ENCODE measurements at places on chromosomes 3 and 15.
A peak's percentile ranks its signal among the peaks of the same experiment; 100 is the strongest.

- no peaks in the 10 kb centered on the region for H3K27me3 ChIP-seq
- H3K4me3 ChIP-seq, result no peak overlapping the region
- no peaks in the 10 kb centered on the region for H3K36me3 ChIP-seq
- no peak for DNase-seq
Observed at GRCh38 chr3:170076715-170077238, 39.0 kb downstream of the GPR160 start.

DNA sequence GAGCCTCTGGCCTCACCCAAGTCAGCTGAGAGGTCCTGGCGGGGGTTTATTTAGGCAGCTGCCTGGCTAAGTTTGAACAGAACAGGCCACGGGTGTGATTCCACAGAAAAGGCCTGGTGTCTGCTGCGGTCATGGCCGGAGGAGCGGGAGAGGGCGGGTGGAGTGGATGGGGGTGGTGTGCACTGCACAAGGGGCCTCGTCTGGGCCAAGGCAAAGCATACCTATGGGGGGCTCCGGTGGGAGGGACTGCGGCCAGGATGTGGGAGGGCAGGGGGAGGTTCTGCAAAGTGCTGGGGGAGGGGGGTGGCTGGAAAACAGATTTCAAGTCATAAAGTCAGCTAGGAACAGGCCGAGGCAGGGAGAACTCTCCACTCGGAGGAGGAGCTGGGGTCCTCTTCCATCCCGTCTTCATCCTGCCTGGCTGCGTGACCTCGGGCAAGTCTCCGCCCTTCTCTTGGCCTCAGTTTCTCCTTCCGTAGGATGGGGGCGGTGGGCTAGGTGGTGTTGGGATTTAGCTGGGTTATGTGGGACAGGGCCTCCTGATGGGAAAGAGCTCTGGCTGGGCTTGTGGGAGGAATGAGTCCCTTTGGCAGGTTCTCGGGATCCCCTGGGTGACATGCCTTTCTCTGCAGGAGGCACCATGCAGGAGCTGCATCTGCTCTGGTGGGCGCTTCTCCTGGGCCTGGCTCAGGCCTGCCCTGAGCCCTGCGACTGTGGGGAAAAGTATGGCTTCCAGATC is 878 bp downstream of the ISLR start:
- H3K4me3 ChIP-seq, result no peak overlapping the region
- no peak overlapping the region for H3K27ac ChIP-seq
- H3K36me3 ChIP-seq, result no peaks in the 10 kb centered on the region

DNA sequence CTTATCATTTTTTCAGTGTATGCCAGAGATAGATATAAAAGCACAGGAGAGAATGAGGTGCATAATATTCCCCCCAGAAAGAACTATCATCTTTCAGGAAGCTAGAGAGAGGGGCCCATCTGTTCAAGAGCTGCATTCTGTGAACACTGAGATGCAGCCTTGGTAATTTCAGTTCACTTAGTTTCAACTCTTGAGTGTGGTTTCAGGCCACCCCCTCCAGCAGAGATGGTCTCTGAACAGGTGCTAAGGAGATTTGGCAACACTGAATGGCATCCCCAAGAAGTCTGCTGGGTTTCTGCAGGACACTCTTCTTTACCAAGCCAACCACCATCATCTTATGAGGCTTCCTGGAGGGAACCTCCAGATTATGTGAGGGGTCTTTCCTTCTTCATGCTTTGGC is 30.4 kb upstream of the LIMD1 start:
- H3K4me1 ChIP-seq, result no peaks in the 10 kb centered on the region
- no peak overlapping the region for H3K4me3 ChIP-seq
- H3K27ac ChIP-seq, result no peak overlapping the region
- DNase-seq, result no peak
- no peaks in the 10 kb centered on the region for H3K27me3 ChIP-seq

- no peaks in the 10 kb centered on the region for H3K27me3 ChIP-seq
- H3K36me3 ChIP-seq, result no peaks in the 10 kb centered on the region
- no peaks in the 10 kb centered on the region for H3K4me1 ChIP-seq
- H3K27ac ChIP-seq, result no peak overlapping the region
- no peak for DNase-seq
Observed at GRCh38 chr3:24460974-24461373, 33.7 kb downstream of the THRB start.

- DNase-seq, result no peak
- H3K4me3 ChIP-seq, result no peak overlapping the region
- H3K36me3 ChIP-seq, result no peaks in the 10 kb centered on the region
- no peak overlapping the region for H3K27ac ChIP-seq
- H3K27me3 ChIP-seq, result no peaks in the 10 kb centered on the region
Observed at GRCh38 chr15:75895731-75896130, 7.9 kb upstream of the FBXO22 start.

GRCh38 chr3:81419228-81419627 is 342.2 kb downstream of the GBE1 start:
- no peak overlapping the region for H3K27ac ChIP-seq
- no peaks in the 10 kb centered on the region for H3K4me1 ChIP-seq
- no peak for DNase-seq
- no peaks in the 10 kb centered on the region for H3K36me3 ChIP-seq

DNA sequence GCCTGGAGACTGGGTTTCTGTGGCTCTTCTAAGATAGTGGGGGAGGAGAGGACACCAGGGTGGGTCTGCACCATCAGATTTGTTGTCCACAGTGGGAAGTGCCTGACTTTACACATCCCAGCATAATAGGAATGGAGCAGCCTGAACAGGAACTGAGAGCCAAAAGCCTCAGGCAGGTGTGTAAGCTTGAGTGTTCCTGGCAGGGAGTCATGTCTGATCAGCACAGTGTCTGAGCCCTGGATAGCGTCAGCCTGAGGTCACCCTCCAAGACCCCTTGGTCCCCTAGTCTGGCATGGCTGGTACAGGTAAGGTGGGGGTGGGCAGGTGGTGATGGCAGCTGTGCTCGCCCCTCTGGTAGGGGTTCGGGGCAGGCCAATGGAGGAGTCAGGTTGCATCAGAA is 20.2 kb downstream of the INSYN1 start:
- DNase-seq, result no peak
- H3K27me3 ChIP-seq, result no peaks in the 10 kb centered on the region
- H3K27ac ChIP-seq, result no peak overlapping the region
- H3K36me3 ChIP-seq, result no peaks in the 10 kb centered on the region

DNA sequence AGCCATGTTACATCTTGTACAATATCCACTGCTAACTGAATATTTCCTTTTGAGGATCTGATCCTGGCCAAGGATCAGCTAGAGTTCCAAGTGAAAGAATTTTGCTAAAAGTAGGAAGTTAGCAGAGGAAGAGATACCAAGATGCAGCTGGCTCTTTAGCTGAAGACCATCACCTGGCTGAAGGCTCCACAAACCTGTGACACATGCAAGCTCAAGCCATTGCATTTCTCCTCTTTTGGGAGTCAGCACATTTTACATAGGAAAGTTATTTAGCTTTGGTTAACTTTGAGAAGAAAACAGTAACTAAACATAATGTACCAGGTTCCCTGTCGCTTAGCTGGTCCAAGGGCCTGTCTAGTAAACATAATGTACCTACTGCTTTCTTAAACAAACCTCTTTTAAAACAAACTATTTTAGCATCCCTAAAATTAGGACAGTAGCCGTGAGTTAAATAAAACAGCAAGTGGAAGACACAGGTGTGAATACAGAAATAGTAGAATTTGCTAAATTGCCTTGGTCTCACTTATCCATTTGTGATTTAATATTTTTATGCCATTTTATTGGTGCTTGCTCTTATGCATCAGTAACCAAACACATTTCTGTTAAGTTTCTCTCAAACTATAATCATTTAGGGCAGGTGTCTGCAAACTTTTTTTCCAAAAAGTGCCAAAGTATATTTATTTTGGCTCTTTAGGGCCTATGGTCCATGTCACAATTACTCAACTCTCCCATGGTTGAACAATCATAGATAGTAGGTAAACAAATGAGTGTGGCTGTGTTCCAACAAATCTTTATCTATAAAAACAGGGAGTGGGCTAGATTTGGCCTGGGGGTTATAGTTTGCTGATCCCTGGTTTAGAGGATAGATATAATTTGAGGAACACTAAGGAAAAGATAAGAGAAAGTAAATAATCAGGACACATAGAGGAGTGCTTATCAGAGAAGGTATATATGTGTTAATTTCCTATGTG is 11.2 kb downstream of the GCSAM start:
- H3K27me3 ChIP-seq, result no peaks in the 10 kb centered on the region
- H3K36me3 ChIP-seq, result no peaks in the 10 kb centered on the region
- no peak overlapping the region for H3K4me3 ChIP-seq
- no peak overlapping the region for H3K27ac ChIP-seq
- peaks cover 12% of the 10 kb centered on the region for H3K4me1 ChIP-seq

- peaks cover 9% of the 10 kb centered on the region for H3K4me1 ChIP-seq
- peak; percentile 81 for DNase-seq
- H3K36me3 ChIP-seq, result no peaks in the 10 kb centered on the region
- no peak overlapping the region for H3K4me3 ChIP-seq
Observed at GRCh38 chr3:183285828-183286457, 32.9 kb downstream of the B3GNT5 start.

- H3K36me3 ChIP-seq, result no peaks in the 10 kb centered on the region
- no peak overlapping the region for H3K4me3 ChIP-seq
- no peaks in the 10 kb centered on the region for H3K27me3 ChIP-seq
Observed at GRCh38 chr3:149808209-149808829, 4.7 kb upstream of the RNF13 start.

GRCh38 chr3:55198554-55198953 is 270.7 kb upstream of the LRTM1 start:
- no peaks in the 10 kb centered on the region for H3K36me3 ChIP-seq
- no peaks in the 10 kb centered on the region for H3K4me1 ChIP-seq
- no peak for DNase-seq
- H3K4me3 ChIP-seq, result no peak overlapping the region

DNA sequence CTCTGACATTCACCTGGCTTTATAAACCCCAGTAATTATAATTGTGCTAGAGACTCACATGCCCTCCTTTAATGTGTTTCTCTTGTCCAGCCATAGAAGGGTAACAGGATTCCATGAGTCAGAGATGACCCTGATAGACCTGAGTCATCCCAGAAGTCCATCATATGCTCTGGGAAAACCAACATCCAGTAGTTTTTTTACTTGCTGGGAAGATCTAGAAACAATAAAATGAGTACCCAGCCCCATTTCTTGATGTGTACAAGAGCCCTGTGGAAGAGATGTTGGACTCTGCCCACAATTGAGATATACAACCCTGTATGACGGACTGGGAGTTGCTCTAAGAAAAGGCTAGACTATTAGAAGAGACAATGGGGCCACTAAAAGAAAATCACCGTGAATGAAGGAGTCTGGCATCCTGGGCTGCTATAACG is 22.4 kb upstream of the THUMPD3 start:
- H3K4me3 ChIP-seq, result no peak overlapping the region
- no peaks in the 10 kb centered on the region for H3K27me3 ChIP-seq
- DNase-seq, result no peak
- no peak overlapping the region for H3K27ac ChIP-seq
- no peaks in the 10 kb centered on the region for H3K4me1 ChIP-seq

DNA sequence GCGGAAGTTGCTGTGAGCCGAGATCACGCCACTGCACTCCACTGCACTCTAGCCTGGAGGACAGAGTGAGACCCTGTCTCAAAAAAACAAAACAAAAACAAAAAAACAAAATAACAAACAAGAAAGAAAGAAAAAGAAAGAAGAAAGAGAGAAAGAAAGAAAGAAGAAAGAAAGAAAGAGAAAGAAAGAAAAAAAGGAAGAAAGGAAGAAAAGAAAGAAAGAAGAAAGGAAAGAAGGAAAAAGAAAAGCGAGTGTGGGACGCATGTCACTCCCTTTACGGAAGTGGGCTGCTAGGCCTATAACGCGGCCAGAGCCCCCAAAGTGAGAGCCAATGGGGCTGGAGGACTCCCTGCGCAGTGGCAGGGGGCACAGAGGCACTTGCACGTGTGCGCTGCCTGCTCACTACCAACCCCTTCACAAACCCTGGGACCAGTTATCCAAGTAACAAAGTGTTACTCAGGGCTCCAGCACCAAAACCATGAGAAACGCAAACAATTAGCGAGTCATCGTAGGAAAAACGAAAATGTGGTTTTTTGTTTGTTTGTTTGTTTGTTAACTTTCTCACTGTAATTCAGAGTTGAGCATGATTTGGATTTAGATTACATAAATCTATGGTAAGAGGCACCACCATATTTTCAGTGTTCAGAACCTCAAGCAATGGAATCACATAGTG is 40.8 kb upstream of the ATP1B3 start:
- no peak for DNase-seq
- H3K36me3 ChIP-seq, result no peaks in the 10 kb centered on the region
- H3K4me3 ChIP-seq, result no peak overlapping the region
- H3K27me3 ChIP-seq, result no peaks in the 10 kb centered on the region
